Amniotic stem cell (primary cell): ENCODE measurements at places on chromosomes 7 and 10.

GRCh38 chr10:100995181-100995580 lies 4.4 kb upstream of the LZTS2 start:
- no peak for DNase-seq

GRCh38 chr7:111113263-111114017 lies 22.5 kb downstream of the LRRN3 start:
- DNase-seq, result no peak

- DNase-seq, result no peak
Observed at GRCh38 chr7:105007298-105007697, 6.7 kb upstream of the KMT2E start.

DNA sequence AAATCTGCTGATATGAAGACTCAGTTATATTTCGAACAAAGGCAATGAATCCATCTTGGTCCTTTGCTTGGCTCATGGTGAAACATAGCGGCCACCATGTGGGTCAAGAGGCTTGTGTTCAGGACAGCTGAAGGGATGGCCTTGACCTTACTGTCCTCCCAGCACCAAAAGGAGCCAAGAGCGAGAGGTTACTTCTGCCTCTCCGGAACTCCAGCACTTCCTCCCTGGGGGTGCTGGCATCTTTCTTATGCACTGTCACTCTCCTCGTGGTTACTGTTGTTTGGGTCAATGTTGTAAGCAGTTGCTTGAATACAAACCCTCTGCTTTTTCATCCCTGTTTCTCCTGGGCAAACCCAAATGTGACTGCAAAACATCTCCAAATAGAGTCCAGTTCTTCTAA lies 100.6 kb downstream of the RBM20 start:
- no peak for DNase-seq

- DNase-seq, result no peak
Observed at GRCh38 chr10:113680190-113681111, 739 bp downstream of the CASP7 start.

DNA sequence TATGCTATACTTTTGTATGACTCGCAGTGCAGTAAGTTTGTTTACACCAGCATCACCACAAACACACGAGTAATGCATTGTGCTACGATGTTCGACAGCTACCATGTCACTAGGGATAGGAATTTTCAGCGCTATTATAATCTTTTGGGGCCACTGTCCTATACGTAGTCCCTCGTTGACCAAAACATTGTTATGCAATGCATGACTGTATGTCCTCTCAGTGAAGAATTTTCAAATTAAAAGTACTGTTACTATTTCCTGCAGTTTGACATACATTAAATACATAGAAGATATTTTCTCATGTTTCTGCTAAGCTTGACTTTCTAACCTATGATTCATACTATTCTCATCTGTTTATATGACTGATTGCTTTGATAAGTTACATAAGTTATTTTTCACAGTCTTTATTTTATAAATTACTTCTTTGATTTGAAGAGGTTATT lies 203.6 kb downstream of the VTI1A start:
- DNase-seq, result no peak

DNA sequence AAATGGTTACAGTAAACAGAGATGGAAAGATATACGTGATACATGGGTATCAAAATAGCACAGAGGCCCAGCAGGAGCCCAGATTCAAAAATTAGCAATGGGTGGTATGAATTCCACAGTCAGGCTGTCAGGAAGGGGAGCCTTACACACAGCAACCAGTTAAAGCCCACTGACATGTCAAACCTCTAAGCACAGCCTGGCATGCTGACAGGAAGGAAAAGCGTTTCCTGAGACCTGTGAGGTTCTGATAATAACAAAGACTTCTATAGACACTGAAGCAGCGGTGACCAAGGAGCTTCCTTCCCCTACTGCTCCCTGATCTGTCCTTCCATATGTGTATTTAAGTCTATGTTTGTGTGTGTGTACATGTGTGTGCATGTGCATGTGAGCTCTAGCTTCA lies 89.9 kb downstream of the PHYHIPL start:
- no peak for DNase-seq
